ENCODE measurements at places on chromosomes 11 and 22.

DNA sequence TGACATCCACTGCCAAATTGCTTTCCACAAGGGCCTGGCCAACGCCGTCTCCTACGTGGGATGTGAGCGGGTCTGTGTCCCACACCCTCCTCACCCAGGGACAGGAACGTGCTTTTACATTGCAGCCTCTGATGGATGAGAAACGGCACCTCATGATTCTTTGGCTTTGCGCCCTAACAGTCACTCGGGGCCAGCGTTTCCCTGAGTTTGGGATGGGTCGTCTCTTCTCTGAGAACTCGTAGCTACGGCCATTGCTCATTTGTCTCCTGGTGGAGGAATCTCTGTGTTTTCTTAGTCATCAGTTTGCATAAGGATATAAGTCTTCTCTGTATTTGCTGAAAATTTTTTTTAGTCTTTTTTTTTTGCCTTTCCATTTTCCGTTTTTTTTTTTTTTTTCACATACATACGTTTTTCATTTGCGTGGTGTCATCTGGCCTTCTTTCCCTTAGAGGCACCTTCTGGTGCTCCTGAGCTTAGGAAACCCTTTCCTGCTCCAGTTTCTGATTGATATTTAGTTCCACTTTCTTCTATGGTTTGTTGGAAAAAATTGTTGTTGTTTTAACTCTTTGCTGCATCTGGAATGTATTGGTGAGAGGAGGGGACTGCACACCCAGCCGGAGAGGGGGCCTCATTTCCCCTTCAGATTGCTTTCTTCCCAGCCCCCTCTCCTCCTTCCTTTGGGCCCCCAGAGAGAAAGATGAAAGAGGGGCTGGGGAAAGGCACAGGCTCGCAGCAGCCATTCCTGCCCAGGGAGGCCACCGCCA is 12.0 kb downstream of the TNNT3 start:
- DNase-seq, result peak; percentile 42

DNA sequence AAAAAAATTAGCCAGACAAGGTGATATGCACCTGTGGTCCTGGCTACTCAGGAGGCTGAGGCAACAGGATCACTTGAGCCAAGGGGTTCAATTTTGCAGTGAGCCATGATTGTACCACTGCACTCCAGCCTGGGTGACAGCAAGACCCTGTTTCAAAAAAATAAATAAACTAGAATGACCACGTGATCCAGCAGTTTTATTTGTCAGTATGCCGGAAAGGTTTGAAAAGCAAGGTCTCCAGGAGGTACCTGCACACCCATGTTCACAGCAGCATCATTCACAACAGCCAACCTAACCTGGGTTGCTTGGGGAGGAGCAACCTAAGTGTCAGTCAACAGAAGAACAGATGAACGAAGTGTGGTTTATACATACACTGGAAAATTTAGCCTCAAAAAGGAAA is 78.7 kb upstream of the SEPTIN5 start:
- no peak for DNase-seq

DNA sequence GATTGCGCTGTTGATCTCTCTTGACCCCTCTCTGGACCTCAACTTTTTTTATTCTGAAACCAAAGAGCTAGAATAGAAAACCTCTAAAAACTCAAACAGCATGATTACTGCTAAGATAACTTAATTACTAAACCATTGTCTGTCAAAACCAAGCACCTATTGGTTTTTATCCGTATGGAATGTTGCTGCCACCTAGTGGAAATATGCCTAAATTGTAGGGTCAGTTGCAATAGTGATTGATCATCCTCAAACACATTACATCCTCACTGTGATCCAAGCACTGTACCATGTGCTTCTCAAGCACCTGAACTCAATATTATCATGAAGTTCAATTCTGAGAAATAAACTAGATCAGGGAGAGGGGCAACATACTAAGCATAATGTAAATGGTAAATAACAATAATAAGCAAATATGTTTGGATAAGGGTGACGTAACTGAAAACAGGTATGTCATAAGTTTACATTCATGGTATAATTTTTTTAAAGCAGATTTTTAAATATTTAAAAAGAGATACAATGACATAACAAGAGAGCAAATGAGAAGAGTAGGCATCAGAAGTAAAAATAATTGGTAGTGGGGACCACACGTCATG is 3.8 kb upstream of the OR5A2 start:
- peak; percentile 48 for DNase-seq

DNA sequence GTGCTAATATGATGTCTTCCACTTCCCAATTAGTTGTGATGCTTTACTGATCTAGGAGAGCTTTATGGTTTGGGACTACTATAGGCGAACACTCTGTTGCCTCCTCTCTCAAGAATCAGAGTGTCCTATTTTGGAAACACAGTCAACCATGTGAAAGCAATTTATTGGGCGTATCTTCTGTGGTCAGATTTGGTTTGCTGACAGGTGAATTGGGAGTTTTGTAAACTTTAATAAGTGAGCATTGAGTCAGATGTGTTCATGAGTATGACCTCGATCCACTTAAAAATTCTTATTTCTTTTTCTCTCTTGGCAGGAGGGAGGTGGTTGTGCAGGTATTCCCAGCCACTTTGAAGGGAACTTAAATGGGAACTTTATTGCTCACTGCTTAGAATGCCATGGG is 4.4 kb downstream of the CAT start:
- no peak for DNase-seq

DNA sequence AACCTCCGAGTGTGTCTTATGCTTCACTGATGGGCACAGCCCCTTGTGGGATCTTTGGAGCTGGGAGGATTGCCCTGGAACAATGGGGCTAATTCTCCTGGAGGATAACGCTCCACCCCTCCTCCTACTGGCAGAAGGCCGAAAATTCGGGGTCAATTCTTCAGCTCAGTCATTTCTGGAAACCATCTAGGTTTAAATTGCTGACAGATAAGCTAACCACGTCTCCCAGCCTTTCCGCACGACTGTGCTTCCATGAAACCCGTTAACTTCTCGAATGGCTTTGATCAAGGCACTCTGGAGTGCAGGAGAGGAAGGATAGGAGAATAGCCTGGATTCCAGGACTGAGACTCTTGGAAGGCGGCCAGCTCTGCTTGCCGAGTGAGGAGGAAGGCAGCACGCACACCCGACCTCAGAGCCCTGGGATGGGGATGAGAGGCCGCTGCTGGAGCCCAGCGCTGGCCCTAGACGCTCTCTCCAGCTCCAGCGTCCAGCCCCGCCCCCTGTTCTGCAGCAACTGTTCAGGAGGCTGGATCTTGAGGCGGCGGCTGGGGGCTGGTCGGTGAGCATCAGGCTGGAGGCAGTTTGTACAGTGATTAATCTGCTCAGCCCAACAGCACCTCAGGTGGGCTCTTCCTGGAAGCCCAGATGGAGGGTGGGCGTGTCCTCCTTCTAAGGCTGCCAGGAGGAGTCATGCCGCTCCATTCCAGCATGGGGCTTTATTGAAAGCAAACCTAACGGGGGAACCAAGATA is 176.7 kb upstream of the NCAM1 start:
- peak; percentile 40 for DNase-seq

GRCh38 chr22:29003552-29003951 is 58.1 kb downstream of the C22orf31 start:
- no peak for DNase-seq

- peak; percentile 97 for DNase-seq
Measured at GRCh38 chr11:130798280-130798679, 118.0 kb downstream of the SNX19 start.

DNA sequence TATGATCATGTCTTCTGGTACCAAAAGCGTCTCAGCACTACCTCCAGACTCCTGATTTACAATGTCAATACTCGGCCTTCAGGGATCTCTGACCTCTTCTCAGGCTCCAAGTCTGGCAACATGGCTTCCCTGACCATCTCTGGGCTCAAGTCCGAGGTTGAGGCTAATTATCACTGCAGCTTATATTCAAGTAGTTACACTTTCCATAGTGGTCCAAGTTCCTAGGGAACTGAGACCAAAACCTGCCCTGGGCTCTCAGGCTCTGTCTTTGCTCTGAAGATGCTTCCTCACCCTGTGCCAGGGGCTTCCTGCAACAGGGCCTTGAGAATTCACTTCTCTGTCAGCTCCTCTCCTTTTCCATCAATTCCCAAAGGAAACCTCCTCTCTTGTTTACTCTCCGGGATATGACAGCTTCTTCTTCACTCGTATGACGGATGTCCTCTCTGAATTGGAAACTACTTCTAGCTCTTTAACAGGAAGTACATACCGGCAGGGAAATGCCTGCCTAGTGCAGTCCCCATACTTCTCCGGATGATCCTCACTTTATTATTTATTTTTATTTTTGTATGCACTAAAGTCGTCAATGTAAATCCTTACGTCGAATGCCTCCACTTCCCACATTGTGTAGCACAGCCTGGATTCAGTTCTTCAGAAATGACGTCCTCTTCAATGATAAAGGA is 29.6 kb upstream of the PRAME start:
- DNase-seq, result no peak

DNA sequence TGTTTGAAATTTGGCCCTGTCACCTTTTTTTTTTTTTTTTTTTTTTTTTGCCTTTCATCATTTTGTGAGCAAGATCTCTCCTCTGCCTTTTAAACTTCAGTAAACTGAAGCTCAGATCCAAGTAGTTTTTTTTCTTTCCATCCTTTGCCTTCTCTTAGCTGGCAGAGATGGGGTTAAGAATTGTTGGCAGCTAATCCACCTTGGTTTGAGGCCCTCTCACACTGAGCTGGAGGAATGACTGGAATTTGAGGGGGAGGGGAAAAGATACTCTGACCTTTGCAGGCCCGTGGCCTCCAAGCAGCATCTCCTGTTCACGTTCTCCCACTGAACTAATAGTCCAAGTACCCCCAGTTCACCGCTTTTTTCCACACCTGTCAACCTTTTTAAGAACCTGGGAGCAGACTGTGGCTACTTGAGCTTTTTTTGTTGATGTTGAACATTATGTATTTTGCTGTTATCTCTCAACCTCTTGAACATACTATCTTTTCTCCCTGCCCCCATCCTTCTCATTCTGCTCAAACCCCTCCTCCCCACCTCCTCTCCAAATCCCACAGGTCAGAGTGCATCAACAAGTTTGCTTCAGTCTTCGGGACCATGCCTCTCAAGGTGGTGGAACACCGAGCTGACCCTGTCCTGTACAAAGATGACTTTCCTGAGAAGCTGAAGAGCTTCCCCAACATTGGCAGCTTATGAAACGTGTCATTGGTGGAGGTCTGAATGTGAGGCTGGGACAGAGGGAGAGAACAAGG is 66.2 kb downstream of the ALX4 start:
- DNase-seq, result peak; percentile 46

GRCh38 chr11:64734811-64735724 is 8.9 kb downstream of the RASGRP2 start:
- DNase-seq, result no peak

DNA sequence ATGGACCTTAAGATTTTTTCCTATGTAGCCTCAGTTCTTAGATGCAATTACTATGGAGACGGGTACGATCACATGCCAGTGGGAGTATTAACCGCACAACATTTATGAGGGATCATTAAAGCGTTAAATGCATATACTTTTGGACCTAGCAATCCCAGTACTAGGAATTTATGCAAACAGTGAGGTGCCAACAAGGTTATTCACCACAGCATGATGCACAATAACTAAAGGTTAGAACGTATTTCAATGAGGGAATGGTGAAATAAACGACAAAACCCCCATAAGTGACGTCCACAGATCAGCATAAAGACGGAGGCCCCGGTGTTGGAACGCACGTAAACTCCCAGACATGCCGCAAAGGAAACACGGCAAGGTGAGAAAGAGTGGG is 539 bp downstream of the SIRT3 start:
- no peak for DNase-seq

DNA sequence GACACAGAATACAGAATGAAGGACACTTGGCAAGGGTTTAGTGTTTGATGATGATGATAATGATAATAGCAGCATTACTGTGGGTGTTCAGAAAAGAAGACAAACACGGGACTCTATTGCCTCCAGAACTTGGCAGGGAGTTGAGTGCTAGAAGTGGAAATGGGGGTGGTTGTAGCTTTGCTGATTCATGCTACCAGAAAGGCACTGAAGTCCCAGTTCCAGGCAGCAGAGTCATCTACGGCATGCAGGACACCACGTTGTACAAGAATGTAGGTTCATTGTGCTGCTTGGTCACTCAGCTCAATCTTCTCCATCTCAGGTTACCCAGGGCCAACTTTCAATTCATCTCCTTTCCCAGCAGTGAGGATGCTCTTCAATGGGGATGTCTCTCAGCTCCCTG is 115.7 kb downstream of the NTM start:
- DNase-seq, result peak; percentile 53

GRCh38 chr11:101346591-101346990 is 217.0 kb upstream of the PGR start:
- DNase-seq, result peak; percentile 37

DNA sequence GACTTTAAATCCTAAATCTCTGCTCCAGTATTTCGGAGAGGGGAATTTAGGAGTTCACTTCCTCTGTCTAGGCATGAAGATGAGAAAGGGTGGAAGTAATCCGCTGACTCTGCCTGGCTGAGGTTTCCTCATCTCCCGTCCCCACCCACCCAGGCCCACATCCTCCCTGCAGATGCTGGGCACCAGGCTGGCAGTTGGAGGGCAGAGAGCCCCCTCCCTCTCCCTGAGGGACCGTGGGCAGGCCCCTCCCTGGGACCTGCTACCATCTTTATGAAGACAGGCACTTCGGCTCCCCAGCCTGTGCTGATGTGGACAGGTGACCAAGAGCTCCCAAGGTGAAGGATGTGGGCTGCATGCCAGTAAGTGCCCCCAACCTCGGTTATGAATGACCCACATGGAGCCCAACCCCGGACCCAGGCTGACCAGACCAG is 6.7 kb downstream of the CASTOR1 start:
- no peak for DNase-seq

- peak; percentile 10 for DNase-seq
Measured at GRCh38 chr11:106222626-106223025, 145.2 kb downstream of the AASDHPPT start.

Data from GM23248 (cell line).